Trophoblast cell (in vitro differentiated cells and primary cell): ENCODE measurements at places on chromosomes 11 and 22.

DNA sequence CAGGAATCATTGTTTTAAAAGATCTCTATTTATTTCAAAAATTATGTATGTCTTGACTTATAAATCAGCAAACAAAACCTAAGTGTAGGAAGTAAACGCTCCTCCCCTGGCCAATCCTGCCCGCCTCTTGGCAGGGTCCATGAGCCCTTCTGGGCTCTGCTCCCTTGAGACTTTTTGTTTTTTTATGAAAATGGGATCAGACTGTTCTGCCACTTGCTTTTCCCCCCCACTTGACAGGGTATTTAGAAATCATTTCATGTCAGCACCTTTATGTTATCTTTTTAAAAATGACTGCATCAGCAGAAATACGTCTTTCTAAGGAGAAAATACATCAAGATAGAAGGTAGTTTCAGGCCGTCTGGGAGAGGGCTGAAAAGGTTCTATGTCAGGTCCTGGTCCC is 35.6 kb downstream of the FBLN1 start:
- no peak for DNase-seq

- no peak for DNase-seq
Observed at GRCh38 chr11:114105611-114106010, 46.1 kb downstream of the ZBTB16 start.

- peak; percentile 8 for DNase-seq
Observed at GRCh38 chr22:27970596-27971220, 51.7 kb upstream of the PITPNB start.

DNA sequence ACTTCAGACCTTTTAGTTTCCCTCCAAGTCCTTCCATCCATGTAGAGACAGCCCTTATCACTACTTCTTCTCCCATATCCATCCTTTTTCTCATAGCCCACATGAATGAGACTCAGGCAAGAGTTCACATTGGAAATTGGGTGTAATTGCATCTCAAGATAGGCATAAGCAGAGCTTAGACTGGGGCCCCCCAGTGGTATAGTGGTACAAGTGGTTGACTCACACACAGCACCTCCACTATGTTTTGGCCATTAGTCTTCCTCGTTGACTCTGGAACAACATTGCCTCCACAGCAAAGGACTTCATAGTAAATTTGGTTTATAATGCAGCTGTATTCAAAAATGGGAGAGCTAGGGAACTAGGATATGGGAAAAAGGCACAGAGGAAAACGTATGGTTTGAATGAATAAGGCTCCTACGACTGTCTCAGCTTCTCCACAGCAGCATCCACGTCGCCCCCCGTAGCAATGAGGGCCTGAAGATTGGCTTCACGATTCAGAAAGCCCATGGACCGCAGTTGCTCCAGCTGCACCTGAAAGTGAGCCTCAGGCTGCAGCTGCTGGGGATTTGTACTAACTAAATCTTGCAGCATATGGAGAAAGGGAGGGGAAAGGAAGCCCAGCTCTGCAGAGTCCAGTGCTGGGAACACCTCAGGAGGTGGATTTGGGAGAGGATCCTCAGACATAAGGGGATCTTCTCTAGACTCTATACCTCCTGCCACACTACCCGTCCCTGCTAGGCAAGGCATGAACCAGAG is 2.4 kb downstream of the UBQLN3 start:
- no peak for DNase-seq

DNA sequence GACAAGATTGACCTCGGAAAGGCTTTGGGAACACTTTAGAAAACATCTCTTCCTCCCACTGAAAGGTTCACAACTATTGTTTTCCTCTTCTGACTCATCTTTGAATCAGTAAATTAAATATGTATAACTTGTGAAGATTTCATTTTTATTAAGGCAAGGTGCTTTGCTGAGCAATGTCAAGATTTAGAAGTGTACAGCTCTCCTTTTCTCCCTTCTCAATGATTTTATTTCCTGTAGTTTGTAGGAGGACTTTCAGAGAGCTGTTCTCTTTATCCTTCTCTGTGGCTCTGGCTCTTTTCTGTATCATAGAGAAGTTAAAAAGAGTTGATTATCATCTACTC is 594.2 kb downstream of the METTL15 start:
- DNase-seq, result no peak

- no peak for DNase-seq
Observed at GRCh38 chr11:134643115-134644012, 231.3 kb upstream of the B3GAT1 start.

- DNase-seq, result no peak
Observed at GRCh38 chr11:34819740-34820482, 96.3 kb downstream of the APIP start.

- DNase-seq, result no peak
Observed at GRCh38 chr11:72989727-72990126, 152.4 kb downstream of the FCHSD2 start.
